ENCODE measurements at places on chromosomes 16 and 17.

DNA sequence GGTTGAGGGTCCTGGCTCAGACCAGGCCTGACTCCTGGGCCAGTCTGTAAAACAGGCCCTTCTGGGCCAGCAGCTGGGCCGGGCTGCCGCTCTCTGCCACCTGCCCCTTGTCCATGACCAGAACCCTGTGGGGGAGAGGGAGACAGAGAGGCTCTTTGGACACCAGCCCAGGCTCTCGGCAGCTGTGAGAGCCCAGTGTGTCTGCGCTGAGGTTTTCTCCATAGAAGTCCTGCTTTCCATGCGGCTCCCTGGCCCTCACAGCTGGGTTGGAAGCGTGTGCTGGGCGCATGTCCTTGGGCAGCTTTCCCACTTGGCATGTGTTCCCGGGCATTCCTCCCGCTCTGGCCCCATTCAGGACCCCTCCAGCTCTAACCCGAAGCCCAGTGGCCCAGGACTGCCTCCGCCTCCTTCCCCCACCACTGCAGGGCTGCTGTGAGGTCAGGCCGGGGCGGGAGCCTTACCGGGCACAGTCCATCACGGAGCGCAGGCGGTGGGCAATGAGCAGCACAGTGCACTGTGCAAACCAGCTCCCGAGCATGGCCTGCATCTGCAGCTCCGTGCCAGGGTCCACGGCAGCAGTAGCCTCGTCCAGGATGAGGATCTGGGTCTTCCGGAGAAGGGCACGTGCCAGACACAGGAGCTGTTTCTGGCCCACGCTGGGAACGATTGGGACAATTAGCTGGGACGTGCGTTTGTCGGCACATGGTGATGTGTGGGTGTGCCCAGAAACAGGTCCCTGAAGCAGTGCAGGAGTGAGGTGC is 73.0 kb downstream of the ABCC6 start:
- no peak for DNase-seq

DNA sequence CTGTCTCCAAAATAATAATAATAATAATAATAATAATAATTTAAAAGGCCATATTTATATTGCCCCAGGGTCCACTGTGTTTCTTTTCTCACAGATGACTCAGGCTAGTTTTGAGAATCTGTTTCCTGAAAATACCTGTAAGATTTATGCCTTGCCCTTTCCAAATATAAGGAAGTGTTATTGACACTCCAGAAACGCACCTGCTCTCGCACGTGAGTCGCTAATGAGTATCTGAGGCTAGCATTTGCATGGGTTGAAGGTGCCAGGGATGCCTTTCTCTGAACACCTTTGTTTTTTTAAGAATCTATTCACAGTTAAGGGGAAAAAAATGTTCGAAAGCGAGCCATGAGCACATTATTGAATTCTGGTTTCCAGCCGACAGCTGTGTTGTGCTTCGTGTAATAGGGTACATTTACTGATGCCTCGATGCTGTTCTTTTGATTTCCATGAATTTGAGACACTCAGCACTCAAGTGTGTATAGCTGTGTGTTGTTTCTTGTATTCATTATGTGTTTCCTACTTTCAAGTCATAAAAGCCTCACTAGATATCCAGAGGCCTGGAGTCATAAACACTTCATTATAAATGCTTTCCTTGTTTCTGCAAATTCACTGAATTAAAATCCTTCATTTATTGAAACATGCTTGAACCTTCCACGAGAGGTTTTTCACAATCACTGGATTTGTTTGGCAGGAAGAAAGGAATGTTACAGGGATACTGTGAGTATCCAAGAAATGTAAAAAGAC is 45.0 kb upstream of the NOL11 start:
- no peak for DNase-seq

DNA sequence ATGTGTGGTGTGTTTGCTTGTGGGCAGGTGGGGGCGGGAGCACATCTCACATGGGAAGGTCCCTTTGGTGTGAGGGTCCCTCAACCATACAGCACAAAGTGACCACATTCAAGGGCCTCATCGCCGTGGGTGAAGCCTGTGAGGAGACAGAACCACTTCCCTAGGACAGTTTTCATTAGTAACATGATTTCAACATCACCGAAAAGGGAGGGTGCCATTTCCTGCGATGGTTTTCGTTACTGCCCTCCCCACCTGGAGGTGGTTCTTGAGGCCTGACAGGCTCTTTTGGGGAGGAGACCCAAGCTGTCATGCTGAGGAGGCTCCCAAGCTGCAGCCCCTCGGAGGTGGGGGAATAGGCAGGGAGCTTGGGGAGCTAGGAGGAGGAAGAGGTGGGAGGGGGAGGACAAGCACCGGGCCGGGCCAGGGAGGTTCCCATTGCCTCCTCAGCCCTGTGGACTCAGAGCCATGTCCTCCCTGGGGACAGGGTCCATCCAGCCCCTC is 9.5 kb downstream of the CD300LB start:
- DNase-seq: no peak

DNA sequence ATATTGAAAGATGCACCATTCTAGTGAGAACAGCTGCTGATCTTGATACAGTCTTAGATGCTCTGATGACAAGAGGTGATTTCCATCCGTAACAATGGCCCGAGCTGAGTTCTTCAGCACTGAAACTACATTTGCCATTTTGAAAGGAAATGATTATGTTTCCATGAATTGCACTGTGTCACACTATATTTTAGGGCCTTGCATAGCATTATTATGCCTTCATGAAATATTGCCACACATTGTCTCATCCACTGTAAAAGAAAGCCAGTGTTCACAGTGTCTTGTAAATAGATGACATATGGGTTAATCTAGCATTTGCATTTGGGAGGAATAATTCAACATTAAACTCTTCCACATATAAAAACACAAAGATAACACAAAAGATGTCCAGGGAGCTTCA is 438.3 kb upstream of the PSMD7 start:
- DNase-seq: no peak

DNA sequence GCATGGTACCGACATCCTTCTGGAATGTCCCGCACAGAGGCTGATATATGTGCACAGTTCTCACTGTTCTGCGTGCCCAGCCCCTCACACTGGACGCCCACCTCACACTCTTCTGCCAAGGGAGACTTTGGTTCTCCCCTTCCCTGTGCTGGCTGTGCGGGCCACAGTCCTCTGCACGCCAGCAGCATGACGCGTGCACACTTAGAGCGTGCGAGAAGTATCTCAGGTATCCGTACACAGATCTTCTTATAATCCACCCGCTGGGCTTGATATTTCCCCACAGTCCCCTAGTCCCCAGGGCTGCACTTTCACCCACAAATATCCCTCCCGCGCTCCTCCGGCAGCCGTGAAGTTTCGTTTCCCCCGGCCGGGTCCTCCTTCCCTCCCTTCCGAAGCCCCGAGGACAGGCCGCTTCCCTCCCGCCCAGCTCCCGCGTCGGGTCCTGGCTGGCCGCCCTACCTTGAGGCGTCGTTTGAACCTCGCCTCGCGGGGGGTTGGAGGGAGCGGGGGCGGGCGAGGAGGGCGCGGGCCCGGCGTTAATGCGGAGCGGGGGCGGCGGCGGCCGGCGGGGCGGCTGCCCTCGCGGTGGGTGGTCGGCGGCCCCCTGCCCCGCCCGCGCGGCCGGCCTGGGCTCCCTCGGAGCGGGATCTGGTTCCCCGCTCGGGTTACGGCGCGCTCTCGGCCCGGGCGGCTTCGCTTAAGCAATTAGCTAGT is 5.0 kb upstream of the FOXF1 start:
- no peak for DNase-seq

DNA sequence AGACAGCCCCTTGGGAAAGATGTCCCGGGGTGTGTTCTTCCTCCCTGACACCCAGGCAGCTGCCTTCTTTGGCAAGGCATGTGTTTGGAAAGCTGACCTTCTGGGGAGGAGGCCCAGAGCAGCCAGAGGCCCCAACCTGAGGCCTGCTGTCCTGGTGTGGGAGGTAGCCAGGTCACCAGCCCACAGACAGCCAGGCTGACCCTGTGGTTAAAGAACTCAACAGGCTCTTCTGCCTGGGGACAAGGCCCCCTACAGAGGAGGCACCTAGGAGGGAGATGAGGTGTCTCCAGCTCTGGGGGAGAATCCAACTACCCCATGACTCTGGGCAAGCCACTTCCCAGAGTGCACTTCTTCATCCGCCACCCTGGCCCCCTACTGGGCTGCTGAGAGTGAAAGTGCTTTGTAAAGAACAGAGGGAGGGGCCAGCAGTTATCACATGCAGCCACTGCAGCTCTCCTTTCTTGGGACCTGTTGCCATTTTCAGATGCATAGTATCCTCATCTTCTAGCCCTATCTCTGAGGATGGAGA is 13.1 kb upstream of the SREBF1 start:
- DNase-seq: peak; percentile 47

- DNase-seq: no peak
These were observed 147.9 kb downstream of the MAF start for GRCh38 chr16:79452671-79453070.

DNA sequence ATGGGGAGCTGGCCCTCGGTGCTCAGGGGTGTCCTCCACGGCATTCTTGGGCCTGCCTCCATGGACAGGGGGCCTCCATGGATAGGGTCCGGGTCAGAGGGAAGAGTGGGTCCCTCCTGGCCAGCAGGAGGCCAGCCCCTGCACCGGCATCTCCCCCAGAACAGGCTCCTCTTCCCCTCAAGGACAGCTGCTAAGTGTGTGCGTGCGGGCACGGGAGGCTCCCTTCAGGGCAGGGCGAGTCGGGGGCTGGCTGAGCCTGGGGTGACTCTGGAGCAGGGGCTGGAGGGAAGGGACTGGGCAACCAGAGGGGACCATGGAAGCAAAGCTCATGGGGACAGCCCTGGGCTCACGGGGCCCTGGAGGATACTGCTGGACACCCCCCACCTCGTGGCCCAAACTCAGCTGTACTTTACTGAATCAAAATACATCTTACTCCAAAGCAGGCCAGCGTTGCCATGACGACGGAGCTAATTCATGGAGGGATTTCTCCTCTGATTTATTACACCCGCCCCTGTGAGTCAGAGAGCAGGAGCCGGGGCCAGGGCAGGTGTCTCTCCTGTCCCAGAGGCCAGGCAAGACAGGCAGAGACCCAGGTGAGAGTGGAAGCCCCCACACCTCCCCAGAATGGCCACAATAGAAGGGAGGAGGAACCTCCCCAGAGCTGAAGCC is 2.1 kb downstream of the CASKIN1 start:
- no peak for DNase-seq

DNA sequence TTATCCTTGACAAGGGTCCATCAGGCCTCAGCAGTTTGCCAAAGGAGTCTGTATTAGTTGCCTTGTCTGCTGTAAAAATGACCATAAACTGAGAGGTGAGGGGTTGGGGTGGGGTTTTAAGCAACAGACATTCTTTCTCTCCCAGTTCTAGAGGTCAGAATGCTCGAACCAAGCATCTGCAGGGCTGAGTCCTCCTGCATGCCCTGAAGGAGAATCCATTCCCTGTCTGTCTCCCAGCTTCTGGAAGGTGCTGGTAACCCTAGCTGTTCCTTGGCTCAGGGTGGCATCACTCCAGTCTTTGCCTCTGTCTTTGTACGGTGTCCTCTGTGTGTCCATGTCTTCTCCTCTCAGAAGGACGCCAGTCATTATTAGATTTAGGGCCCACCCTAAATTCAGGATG is 17.5 kb upstream of the IRF8 start:
- DNase-seq: no peak

DNA sequence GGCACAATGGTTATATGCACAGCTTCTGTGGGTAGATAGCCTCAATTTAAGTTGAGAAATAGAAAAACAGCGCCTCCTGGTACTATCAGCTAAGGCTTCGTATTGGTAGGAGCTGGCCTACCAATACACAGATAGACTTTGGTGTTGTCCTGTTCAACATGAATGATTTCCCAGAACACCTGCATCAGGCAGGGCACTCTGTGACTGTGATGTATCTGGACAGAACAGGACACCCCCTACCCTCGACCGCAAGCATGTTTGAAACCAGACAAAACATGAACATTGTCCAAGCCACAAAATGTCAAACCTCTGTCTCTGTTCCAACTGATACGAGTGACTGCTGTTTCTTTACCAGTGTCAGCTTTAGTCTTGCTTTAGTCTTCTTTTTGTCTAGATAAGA is 144.9 kb downstream of the HAPSTR1 start:
- DNase-seq: no peak

DNA sequence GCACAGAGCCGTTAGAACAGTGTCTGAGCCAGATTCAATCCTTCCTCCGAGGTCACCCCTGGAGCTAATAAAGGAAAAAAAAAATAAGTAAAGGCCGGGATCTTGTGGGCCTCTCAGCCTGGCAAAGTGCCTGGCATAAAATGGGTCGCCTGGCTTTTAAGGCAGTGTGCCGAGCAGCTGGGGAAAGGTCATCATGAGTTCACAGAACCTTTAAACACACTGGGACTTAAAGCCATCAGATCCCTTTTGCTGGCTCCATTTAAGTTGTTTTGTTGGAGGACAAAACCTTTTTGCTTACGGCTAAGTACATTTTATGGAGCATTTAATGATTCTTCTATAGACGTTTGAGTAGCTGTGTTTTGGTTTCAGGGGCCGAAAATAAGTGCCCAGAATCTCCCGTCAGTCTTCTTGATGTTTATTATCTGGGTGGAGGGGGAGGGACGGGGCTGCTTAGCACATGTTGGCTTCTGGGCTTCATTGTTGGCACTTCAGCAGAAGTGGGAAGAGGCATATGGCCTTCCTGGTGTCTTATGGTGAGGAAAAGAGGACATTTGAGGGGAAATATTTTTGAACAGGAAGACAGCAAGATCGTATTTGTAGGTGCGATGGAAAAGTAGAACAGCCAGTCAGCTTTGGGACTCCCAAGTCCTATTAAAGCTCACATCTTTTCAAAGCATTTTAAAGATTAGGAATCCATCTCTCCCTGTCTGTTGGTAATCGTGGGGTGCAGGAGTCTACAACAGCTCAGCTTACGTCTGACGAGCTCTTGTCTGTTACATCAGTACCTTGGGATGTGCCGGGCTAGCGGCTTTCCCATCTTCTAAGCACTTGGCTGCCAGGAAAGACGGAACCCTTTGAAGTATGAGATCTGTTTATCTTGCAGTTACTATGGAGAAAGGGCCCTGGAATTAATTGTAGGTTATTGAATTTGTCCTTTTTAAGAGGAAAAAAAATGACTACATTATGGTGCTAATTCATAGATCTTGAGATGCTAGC is 31.1 kb downstream of the RBFOX1 start:
- DNase-seq: no peak

GRCh38 chr16:23552161-23552560 is 5.0 kb downstream of the EARS2 start:
- DNase-seq: no peak

GRCh38 chr16:67443265-67443664 is 12.3 kb downstream of the HSD11B2 start:
- no peak for DNase-seq

DNA sequence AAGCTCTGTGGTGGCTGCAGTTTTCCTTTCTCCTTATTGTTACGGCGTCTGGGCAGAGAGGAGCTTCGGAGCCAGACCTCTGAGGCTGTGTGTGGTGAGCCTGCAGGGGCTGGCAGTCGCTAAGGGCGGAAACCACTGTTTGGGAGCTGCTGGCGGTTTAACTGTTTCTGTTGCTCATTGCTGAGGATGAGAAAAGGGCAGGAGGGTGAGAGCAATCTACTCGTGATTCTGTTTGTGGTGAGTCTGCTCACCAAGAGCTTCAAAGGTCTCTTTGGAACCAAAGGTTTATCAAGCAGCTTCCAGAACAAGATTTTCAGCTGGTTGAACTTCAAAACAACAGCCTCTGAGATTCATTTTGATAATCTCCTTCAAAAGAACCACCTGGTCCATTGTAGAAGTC is 143.9 kb downstream of the ANKFN1 start:
- no peak for DNase-seq

Measured in GM12892 (cell line).